AG09319 (cell line): ENCODE measurements at places on chromosomes 6 and 20.

DNA sequence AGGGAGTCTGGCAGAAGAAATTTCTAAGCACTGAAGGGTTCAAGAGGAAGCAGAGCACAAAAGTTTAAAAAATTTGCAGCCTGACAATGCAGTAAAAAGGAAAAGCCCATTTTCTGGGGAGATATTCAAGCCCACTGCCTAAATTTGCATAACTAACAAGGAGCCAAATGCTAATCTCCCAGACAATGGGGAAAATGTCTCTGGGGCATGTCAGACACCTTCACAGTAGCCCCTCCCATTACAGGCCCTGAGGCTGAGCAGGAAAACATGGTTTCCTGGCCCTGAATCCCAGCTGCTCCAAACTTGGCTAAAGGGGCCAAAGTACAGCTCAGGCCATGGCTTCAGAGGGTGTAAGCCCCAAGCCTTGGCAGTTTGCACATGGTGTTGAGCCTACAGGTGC lies 908.5 kb upstream of the MANEA start:
- DNase-seq: no peak

GRCh38 chr6:21615504-21615903 lies 22.0 kb downstream of the SOX4 start:
- DNase-seq: no peak

DNA sequence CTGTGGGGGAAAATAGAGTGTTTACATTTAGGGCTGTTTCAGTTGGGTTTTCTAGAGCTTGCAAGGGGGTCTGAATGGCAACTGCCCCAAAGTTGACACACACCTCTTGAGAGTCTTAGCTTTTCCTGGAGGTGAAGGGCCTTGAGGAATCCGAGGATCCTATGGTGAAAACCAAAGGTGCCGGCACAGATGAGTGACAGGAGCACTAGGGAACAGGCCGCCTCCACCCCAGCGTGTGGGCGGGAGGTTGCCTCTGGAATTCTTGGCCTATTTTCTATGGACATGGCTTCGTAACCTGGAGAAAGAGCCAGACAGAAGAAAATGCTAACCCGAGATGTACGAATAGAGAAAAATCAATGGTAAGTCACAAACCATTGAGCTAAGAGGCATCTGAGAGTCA lies 283.2 kb upstream of the FOXQ1 start:
- DNase-seq: no peak

- DNase-seq: no peak
Measured at GRCh38 chr6:151207674-151208073, 32.1 kb upstream of the AKAP12 start.

GRCh38 chr6:15401120-15401519 lies 155.3 kb downstream of the JARID2 start:
- DNase-seq: no peak

DNA sequence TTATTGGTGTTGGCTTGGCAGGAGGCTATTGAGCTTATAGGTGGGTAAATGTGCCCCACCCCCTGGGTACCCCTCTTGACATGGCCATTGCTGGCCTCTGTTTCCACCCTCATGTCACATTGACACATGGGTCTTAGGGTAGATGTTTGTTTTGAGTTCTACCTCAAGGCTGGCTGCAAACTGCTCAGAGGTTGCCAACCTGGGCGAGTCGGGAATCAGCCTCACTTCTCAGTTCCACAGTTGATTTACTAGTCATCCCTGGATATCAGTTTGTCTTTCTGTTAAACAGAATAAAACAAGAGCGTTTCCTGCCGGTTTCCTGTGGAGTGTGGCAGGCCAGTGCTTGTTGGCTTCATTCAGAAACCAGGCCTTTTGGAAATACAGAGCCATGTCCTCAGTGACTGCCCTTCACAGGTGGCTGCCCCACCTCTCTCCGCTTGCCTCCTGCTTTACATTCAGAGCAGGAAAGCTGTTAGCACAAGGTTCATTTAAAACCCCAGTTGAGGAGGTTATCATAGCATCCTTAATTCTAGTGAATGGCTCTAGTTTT lies 105.6 kb downstream of the TCP11 start:
- no peak for DNase-seq

- DNase-seq: peak; percentile 46
Measured at GRCh38 chr6:144104898-144105487, 9.6 kb upstream of the SF3B5 start.

DNA sequence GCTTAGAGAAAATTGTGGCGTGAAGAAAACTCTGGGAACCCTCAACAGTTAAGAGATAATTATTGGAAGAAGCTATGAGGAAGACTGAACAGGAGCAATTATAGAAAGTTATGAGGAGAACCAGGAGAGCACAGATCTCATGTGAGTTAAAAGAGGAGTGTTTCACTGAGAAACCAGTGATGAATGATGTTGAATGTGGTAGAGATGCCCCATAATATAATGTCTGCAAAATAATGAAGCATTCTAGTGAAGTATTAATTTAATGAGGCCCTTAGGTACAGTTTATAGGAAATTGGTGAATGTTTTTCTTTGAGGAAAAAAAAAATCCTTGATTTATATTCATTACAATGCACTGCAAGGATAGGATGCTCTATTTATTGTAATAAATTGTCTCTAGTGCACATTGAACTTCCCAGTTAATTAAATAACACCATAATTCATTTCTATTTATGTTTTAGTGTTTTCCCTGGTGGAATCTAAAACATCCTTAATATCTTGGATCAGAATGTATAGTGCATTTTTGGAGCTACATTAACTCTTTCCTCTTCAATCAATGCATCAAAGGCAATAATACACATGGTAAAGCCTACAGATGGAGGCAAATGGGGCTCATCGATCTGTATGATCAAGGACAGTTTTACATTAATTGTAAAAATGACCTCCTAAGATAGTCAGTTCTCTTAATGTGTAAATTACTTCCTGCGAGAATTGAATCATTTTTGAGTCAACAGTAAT lies 91.4 kb upstream of the EYS start:
- no peak for DNase-seq

GRCh38 chr20:45962031-45962755 lies 9.8 kb downstream of the ZNF335 start:
- no peak for DNase-seq

- no peak for DNase-seq
Measured at GRCh38 chr20:24837781-24838450, 111.2 kb upstream of the CST7 start.

- DNase-seq: no peak
Measured at GRCh38 chr20:36490191-36490590, 51.1 kb upstream of the MYL9 start.

- DNase-seq: no peak
Measured at GRCh38 chr20:52461582-52461981, 270.0 kb upstream of the ZFP64 start.

GRCh38 chr6:166862287-166862977 lies 93.9 kb downstream of the RNASET2 start:
- DNase-seq: no peak

DNA sequence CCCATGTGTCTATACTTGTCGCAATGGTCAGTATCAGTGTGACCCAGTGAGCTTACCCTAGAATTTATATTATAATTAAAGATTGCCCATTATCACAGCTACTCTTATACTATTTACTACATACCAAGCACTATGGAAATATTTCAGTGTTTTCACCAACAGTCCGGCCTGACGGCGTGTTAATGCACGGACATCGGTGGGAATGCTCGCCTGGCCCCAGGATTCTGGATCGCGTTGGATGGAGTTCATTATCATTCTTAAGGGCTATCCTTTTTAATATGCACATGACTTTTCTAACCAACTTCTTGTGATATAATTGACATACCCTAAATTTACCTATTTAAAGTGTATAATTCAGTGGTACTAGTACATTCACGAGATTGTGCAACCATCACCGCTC lies 51.8 kb upstream of the AFDN start:
- DNase-seq: no peak

GRCh38 chr6:2245877-2246863 lies 765 bp upstream of the GMDS start:
- no peak for DNase-seq

DNA sequence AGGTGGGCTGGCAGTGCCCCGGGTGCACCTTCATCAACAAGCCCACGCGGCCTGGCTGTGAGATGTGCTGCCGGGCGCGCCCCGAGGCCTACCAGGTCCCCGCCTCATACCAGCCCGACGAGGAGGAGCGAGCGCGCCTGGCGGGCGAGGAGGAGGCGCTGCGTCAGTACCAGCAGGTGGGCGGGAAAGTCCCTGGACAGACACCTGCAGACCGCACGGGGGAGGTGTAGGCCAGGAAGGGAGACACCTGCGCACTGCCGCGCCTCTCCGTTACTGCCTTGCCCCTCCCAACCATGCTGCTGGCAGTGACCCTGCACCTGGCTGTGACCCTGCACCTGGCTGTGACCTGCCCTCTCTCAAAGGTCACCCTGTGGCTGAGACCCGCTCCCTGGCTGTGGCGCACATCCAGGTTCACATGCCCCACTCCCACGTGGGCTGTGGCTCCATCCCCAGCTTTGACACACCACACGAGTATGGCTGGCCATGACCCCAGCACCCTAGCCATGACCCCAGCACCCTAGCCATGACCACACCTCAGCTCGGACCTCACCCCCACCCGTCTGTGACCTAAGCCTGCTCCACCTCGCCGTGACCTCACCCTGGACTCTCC lies 11.6 kb downstream of the RBCK1 start:
- DNase-seq: no peak

DNA sequence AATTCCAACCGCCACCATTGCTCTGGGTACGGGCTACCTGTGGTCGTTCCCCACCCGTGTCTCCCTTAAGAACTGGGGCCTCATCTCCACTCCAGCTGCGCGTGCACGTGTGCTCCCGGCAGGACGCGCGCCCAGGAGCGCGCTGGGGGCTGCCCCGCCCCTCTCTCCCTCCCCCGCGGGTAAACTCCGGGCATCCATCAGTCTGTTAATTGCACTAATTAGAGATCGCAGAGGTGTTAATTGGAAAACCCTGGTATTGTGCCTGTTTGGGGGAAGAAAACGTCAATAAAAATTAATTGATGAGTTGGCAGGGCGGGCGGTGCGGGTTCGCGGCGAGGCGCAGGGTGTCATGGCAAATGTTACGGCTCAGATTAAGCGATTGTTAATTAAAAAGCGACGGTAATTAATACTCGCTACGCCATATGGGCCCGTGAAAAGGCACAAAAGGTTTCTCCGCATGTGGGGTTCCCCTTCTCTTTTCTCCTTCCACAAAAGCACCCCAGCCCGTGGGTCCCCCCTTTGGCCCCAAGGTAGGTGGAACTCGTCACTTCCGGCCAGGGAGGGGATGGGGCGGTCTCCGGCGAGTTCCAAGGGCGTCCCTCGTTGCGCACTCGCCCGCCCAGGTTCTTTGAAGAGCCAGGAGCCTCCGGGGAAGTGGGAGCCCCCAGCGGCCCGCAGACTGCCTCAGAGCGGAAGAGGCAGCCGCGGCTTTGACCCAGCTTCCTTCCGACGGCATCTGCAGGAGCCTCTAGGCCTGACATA lies 14.4 kb downstream of the FOXP4 start:
- DNase-seq: no peak

DNA sequence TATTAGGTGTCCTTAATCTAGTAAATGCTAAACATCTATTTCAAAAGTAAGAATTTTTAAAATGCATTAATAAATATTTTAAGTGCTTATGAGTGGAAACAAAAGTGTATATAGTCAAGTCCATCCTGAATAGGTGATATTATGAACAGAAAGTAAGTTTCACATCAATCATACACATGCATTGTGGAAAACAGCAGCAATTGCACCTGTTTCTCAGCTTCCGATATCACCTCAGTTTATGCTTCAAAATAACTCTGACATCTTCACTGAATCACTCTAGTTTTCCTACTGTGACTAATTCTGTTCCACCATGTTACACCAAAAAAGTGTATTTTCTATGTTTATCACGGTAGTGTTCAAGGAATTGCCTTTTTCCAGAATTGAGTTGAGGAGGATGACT lies 172.6 kb upstream of the MANEA start:
- no peak for DNase-seq

DNA sequence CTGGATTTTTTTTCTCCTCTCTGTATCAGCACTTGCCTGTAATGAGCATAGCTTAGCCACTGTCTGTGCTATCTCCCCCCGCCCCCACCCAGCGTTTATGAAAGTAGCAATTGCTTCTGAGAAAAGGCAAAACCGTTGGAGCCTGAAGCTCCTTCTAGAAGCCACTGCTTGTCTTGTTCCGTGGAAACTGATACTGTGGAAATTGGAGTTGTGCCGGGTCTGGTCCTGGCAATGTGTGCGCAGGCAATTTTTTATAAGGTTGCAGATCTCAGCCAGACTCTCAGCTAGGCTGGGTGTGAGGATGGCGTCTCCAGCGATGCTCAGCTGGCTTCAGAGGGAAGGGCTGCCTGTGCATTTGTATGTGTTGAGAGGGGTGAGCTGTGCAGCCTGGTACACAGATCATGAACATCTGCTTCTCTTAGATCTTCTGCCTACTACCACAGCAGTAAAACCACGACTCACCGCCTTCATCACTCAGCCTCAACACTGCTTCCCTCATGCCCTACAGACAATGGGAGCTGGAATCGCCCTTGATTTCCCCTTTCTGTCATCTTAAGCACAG lies 72.4 kb upstream of the GTSF1L start:
- DNase-seq: no peak

DNA sequence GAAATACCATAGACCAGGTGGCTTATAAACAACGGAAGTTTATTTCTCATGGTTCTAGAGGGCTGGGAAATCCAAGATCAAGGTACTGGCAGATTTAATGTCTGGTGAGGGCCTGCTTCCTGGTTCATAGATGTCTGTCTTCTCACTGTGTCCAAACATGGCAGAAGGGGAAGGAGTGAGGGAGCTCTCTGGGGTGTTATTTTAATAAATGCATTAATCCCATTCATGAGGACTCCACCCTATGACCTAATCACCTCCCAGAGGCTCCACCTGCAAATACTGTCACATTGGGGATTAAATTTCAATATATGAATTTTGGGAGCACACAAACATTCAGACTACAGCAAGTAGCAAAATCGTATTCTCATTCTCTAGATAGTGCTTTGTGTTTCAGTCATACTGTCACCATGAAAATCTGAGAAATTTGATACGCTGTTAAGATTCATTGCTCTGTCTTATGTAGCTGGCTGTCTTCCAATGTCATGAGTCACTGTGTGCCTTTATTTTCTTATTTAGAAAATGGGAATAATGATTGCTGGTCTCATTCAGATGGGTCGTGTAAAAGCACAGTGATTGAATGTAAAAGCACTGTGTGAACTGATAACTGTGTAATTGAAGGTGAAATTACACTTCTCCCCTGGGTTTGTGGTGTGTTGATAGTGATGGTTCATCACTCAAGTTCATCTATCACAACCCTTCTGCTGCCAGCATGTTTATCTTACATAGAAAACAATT lies 8.9 kb upstream of the ERVFRD-1 start:
- DNase-seq: no peak

GRCh38 chr20:49685161-49685601 lies 28.5 kb downstream of the B4GALT5 start:
- DNase-seq: no peak

GRCh38 chr6:169479783-169480495 lies 221.9 kb downstream of the WDR27 start:
- no peak for DNase-seq

DNA sequence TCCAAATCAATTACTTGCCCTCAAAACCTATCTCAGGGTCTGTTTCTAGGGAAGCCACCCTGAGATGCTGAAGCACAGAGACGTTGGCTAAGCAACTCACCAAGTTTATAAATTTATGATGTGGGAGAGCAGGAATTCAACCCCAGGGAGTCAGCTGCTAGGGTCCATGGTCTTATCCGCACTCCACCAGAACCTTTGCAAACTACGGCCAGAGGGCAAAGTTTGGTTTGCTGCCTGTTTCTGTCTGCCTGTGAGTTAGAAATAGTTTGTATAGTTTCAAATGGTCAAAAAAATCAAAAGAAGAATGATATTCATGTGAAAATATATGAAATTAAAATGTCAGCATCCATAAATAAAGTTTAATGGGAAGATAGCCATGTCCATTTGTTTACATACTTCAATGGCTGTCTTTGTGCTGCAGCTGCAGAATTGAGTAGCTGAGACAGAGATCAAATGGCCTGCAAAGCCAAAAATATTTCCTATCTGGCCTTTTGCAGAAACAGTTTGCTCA lies 83.7 kb upstream of the ZFP64 start:
- DNase-seq: no peak
